NCI-H69 (cell line): ENCODE measurements at places on chromosomes 1 and 21.

GRCh38 chr1:198641501-198641900, 2.7 kb downstream of the PTPRC start:
- DNase-seq, result no peak

GRCh38 chr1:107536266-107536665, 395.4 kb downstream of the NTNG1 start:
- DNase-seq, result peak; percentile 26

GRCh38 chr1:21289127-21289526, 1.1 kb downstream of the ECE1 start:
- DNase-seq, result no peak

DNA sequence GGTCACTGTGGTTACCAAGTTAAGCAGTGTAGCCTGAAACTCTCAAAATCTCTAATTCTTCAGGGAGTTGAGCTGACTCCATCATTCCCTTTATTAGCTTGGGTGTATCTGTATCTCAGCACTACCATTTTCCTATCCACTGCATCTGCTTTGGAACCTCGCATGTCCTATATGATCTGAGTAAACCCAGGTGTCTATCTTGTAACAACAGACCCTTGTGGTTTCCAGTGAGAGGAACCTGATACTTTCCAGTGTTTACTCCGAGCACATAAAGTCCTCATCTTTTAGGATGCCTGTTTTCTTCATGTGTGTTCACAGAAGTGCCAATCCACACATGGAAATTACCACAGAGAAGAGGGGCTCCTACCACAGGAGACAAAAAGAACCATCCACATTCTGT, 650.4 kb downstream of the LMO4 start:
- DNase-seq, result no peak

- DNase-seq, result no peak
Measured at GRCh38 chr1:236760480-236760879, 34.6 kb upstream of the MTR start.
